ENCODE measurements at places on chromosomes 6 and 20.

- no peak for DNase-seq
These were observed 20.7 kb downstream of the DYNLRB1 start for GRCh38 chr20:34536798-34537394.

DNA sequence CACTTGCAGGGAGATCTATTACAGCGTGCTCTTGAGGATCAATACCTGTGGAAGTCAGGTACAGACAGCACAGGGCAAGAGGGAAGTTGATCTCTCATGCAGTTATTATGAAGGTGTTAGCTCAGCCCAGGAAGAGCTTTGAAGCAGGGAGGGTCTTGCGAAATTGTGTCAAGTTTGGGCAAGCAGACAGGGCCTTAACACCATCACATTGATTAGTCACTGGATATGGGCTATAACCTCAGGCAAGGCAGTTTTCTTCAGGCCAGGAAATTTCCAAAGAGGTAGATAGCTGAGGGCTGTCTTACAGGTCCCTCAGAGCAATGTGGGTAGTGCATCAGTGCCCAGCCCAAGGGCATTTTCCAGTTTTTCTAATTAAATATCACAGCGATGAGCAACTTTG, 643.8 kb downstream of the DHX35 start:
- DNase-seq: no peak

GRCh38 chr6:138194287-138194686, 24.0 kb downstream of the PBOV1 start:
- DNase-seq: no peak

DNA sequence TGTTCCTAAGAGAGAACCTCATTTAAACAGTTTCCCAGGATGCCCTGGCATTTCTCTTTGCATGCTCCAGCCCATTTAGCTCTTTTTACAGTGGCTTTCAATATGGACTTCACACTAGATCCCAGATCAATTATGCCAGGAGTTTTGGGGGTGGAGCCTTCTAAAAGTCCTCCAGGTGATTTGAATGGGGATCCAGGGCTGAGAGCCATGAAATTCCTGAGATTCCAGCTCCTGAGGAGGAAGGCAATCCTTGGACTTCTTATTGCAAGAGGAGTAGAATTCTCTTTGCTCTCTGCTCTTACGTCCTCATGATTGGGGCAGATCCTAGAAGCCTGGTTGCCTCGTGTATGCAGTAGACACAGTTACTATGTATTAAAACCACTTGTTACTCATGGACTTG, 184.2 kb downstream of the DHX35 start:
- DNase-seq: no peak

DNA sequence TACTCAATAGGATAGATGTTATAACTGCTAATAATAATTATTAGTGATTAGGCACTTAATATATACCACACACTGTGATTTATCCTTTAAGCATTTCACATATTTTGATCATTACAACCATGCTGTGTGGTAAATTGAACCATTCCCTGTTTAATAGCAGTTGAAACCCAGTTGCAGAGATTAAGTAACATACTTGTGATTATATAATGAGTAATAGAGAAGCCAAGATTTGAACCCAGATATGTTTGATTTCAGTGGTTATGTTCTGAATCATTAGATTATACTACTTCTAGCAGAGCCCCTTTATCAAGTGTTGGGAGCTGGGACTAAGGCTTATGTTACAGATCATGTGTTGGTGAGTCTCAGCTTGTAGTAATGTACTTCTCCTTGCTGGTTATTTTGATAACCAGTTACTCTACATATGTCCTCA, 44.1 kb downstream of the STK4 start:
- no peak for DNase-seq

DNA sequence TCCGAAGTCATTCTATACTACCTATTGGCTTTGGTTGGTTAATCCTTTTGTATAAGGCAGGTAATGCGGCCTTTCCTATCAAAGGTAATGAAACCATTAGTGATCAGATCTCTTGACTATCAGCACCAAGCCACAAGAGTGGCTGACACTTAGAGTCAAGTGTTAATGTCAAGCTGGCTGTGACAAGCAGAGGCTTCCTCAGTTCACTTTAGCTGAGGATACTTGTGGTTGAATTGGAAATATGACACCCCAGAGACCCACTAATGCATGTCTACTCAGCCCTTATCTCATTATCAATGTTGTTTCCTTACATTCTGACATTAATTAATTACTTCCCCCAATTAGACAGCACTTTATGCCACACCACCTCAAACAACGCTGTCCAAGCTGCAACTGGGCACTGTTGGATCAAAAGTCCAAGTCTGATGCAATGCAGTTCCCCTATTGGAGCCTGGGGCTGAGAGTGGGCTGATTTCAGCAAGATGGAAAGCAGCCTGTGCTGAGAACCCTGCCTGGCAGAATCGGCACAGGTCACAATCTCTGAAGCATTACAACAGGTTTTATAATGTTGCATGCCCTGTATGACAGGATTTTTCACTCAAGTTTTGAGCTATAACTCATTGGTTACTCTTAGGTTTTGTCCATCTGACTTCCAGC, 273.5 kb downstream of the COL12A1 start:
- DNase-seq: no peak

- DNase-seq: no peak
These were observed 6.6 kb downstream of the MED20 start for GRCh38 chr6:41914343-41914742.

GRCh38 chr20:62961310-62961783, 8.8 kb downstream of the SLC17A9 start:
- DNase-seq: no peak

DNA sequence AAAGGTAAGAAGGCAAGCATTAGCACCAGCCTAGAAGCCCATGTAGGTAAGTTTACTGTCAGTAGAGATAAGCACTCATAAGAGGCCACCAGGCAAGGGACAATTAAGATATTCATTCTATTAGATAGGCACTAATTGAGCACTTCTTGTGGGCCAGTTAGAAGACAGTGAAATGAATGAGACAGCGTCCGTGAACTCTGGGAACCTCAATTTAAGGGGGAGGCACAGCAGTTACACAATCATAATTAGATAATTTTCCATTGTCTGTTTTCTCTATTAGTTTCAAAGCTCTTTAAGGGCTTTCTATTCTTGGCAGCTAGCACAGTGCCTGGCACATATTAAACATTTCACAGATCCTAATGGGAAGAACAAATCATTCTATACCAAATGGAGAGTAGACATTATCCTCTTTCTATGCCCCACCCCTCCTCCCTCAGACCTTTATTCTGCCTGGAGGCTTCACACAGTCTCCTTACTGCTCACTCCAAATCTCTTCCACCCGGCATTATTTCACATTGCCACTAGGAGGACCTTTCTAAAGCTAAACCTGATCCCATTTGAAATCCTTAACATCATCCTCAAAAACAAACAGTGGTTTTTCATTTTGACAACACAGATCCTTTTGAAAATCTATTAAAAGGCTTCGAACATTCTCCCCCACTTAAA, 529.6 kb downstream of the ADGRB3 start:
- DNase-seq: no peak

DNA sequence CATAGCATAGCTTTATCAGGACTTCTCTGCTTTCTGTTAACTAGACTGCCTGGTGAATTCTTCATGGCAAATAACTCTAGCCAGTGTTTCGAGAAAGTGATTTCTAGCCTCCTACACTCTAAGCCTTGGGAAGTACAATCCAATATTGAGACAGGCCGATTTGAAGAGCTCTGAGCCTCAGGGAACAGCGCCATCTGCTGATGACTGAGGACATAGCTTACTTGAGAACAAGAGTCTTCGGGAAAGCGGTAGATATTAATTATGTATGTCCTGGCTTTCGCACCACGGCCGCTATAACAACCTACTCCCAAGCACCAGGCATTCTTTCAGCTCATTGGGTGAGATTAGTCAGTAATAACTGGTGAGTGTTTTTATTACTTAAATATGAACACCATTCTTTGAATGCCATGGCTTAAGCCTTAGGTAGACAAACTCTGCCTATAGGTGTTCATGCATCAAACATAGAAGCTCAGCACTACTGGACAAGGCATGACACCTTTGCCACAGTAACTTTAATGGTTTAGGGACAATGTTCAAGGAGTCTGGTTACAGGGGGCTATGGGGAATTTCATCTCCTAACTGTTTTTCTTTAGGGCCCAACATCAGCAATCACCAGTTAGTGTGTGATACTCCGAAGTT, 518.6 kb downstream of the BMP2 start:
- no peak for DNase-seq

DNA sequence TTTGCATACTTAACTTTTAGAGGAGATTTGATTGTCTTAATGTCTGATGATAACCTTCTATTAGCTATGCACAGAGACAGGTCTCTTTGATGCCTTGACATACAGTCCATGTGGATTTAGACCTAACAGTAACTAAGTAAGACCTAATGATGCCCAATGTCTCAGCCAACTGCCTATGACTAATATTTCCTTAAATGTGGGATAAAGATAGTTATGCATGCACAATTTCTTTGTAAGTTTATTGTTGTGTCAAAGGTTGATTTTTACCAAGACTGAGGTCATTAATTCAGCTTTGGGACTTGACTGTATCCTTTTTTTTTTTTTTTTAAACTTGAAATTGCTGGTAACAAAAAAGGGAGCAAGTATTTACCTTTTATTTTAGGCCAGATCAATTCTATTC, 450.0 kb downstream of the HAO1 start:
- DNase-seq: no peak

DNA sequence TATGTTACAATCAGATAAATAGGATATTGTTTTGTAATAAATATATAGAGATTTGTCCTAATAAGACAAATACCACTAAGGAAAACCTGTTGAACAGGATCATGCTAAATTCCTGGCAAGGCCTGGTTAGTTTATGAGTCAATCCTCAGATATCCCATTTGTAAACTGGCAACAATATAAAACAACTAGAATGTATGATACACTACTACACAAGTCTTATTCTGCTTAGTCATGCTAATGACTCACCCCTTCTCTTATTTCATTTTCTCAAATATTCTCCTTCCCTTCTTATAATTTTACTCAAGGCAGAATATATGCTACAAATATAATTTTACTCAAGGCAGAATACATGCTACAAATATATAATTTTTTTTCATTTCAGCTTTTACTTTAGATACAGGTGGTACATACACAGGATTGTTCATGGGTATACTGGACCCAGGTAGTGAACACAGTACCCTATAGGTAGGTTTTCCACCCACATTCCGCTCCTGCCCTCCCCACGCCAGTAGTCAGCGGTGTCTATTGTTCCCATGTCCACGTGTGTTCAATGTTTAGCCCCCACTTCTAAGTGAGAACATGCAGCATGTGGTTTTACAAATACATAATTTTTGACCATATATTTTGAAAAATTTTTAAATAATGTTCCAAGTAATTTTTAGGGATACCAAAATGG, 6.3 kb downstream of the OSER1 start:
- no peak for DNase-seq

- no peak for DNase-seq
These were observed 535.2 kb upstream of the ID4 start for GRCh38 chr6:19301980-19302379.

DNA sequence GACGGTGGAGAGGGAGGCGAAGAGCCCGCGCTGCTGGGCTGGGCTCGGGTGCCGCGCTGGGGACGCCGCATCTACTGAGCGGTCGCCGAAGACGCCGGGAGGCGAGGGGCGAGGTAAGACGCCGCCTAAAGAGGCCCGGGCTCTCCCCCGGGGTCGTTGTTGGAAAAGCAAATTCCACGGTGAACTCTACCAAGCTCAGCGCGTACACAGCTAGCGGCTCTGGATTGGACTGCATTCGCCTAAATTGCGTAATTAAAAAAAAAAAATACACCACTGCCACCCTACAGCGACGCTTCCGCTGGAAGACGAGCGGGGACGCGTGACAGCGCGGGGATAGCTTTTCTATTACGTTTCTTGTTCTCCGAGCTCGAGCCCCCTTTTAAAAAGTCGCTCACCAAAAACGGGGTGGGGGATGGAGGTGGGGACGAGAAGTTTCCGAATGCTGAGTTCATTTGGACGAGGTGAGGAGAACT, 92.0 kb upstream of the PRDM1 start:
- no peak for DNase-seq

GRCh38 chr20:10632721-10633509, 40.9 kb downstream of the JAG1 start:
- DNase-seq: no peak

GRCh38 chr6:1923449-1923848, 313.7 kb downstream of the FOXC1 start:
- DNase-seq: no peak

DNA sequence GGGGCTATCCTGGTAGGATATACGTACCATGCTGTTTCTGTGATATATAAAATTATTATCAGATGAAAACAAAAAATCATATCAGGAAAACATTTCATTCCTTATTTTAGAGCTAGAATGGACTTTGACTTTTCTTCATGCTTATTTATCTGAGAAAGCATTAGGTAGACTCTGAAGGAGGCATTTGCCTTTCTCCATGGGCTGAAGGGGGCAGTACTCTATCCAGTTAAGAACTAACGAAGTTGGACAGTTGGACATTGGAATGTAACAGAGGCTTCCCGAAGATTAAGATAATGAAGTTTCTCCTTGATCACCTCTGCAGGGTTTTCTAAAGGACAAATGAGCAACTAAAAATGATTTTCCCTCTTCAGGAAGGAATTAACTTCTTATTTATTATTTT, 233.9 kb downstream of the SAMD5 start:
- no peak for DNase-seq
